Colonic mucosa (tissue), 4 donors: ENCODE measurements at places on chromosomes 16 and 17. TPM values are rescaled to one million over a fixed set of nuclear protein-coding genes. Genes with fewer than 3 reads are reported as not detected.

DNA sequence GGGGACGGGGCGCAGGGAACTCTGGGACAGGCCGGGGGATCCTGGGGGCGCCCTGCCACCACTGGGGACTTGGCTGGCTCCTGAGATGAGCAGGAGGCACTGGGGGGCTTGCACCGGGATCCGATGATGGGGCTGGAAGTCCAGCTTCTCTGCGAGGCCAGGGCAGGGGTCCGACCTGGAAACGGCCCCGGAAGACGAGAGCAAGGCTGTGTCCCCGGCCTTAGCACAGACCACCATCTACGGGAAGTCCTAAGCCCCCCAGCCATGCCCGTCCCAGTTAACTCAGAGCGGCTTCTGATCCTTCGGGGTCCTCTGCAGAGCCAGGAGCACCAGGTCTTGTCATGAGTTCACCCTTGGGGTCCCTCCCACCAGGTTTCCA is 573 bp downstream of the CDT1 start:
- H3K36me3 ChIP-seq, result no peaks in the 10 kb centered on the region
- peak overlapping the region; percentile 59 for H3K4me3 ChIP-seq
- no peak for DNase-seq

DNA sequence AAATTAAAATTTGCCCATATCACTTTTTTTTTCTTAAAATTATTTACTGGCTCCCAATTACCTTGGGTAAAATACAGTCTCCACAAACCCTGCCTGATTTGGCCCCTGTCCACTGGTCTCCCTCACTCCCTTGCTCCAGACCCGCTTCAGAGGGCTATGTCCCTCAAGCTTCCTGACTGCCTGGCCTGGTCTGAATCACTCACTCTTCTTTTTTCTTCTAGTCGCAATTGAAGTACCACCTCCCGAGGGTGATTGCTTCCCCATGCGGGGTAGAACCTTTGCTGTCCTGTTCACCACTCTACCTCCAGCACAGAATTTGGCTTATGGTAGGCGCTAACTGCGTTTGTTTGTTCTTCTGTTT is 598 bp upstream of the PGAP3 start:
- no peaks in the 10 kb centered on the region for H3K36me3 ChIP-seq
- H3K27ac ChIP-seq, result peak overlapping the region; percentile 98
- no peak for DNase-seq
- H3K4me1 ChIP-seq, result no peaks in the 10 kb centered on the region
- peak overlapping the region; percentile 76 for H3K4me3 ChIP-seq
- H3K27me3 ChIP-seq, result no peaks in the 10 kb centered on the region

The VWA3A gene
- not detected for total RNA-seq

The MEIOB gene
- total RNA-seq, result not detected

DNA sequence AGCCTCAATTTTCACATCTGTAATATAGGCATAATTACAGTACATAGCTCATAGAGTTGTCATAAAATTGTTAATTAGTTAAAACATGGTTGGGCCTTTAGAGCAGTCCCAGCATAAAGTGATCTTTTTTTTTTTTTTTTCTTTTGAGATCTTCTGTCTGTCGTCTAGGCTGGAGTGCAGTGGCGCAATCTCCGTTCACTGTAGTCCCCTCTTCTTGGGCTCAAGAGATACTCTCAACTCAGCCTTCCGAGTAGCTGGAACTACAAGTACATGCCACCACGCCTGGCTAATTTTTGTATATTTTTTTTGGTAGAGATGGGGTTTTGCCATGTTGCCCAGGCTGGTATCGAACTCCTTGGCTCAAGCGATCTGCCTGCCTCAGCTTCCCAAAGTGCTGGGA is 31.0 kb downstream of the RND2 start:
- H3K27me3 ChIP-seq, result no peaks in the 10 kb centered on the region
- H3K4me3 ChIP-seq, result no peak overlapping the region
- H3K4me1 ChIP-seq, result no peaks in the 10 kb centered on the region
- no peak overlapping the region for H3K27ac ChIP-seq
- no peak for DNase-seq
- no peaks in the 10 kb centered on the region for H3K36me3 ChIP-seq

GRCh38 chr16:35731341-35732040 is 2272.1 kb downstream of the TP53TG3F start:
- no peaks in the 10 kb centered on the region for H3K36me3 ChIP-seq
- no peak for DNase-seq
- H3K27ac ChIP-seq, result no peak overlapping the region
- no peak overlapping the region for H3K4me3 ChIP-seq

- no peak overlapping the region for H3K4me3 ChIP-seq
- H3K27ac ChIP-seq, result no peak overlapping the region
- H3K36me3 ChIP-seq, result no peaks in the 10 kb centered on the region
- H3K4me1 ChIP-seq, result no peaks in the 10 kb centered on the region
- H3K27me3 ChIP-seq, result no peaks in the 10 kb centered on the region
- no peak for DNase-seq
Observed at GRCh38 chr17:17580662-17581470, 10.6 kb downstream of the PEMT start.

- peaks cover 13% of the 10 kb centered on the region for H3K27me3 ChIP-seq
- no peak overlapping the region for H3K27ac ChIP-seq
- H3K36me3 ChIP-seq, result no peaks in the 10 kb centered on the region
- H3K4me1 ChIP-seq, result no peaks in the 10 kb centered on the region
- no peak overlapping the region for H3K4me3 ChIP-seq
Observed at GRCh38 chr17:77566566-77567138, 391.9 kb upstream of the TNRC6C start.

- no peak overlapping the region for H3K4me3 ChIP-seq
- peak overlapping the region; percentile 33 for H3K27ac ChIP-seq
- no peaks in the 10 kb centered on the region for H3K27me3 ChIP-seq
- H3K36me3 ChIP-seq, result no peaks in the 10 kb centered on the region
- DNase-seq, result no peak
Observed at GRCh38 chr17:61208301-61209105, 191.1 kb upstream of the TBX2 start.
